ENCODE measurements at places on chromosomes 7 and 10.

GRCh38 chr10:128046953-128047290, 79.3 kb downstream of the MKI67 start:
- no peak for DNase-seq

DNA sequence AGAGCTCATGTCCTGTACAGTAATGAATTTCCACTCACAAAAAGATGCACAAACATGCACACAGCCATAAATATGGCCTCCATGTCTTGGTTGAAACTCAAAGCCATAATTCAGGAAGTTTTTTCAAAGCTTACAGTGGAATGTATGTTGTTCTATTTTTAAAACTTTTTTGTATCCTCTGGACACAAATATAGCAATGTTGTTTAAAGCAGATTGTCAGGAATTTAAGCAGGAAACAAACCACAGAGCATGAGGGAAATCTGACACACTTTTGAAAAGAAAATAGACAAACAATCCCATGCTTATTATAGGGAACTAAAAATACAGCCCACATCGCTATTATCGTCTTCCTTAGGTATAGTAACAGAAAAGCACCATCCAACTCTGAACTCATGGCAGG, 21.5 kb downstream of the LRRN3 start:
- DNase-seq = peak; percentile 74

- no peak for DNase-seq
Observed at GRCh38 chr7:45242261-45242660, 84.7 kb downstream of the RAMP3 start.

DNA sequence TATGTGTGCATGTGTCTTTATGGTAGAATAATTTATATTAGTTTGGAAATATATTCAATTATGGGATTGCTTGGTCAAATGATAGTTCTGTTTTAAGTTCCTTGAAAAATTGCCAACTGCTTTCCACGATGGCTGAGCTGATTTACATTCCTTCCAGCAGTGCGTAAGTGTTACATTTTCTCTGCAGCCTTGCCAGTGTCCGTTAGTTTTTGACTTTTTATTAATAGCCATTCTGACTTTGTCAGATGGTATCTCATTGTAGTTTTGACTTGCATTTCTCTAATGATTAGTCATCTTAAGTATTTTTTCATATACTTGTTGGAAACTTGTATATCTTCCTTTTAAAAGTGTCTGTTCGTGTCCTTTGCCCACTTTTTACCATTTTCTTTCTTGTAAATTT, 434.2 kb upstream of the POT1 start:
- DNase-seq = peak; percentile 84

DNA sequence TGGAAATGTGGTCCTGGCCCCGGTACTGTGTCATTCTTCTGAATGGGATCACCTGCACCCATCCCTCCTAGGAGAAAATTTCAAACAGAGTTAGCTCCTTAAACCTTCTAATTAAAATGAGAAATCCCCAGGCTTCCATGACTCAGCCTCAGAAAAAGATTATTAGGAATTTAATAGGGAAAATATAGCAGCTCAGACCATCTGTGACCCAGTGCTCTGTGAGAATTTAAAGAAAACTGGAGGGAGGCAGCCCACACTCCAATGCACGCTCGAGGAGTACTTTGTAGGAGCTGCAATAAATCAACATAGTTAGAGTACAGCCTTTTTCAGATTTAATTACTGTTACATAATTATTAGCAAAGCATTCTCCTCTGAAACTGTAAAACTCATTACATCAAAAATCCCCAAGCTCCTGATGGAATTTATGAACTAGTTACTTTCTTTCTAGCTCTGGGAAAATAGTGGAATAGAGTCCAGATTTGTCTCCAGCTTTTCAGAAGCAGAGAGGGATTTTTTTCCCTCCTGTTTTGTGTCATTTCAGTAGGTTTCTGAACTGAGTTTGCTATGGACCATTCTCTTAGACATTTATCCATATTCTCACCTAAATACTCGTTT, 30.1 kb downstream of the NEUROD6 start:
- DNase-seq = no peak

- peak; percentile 75 for DNase-seq
Observed at GRCh38 chr10:74071157-74071556, 73.2 kb downstream of the VCL start.
